ENCODE measurements at places on chromosomes 16 and 17. TPM values are rescaled to one million over a fixed set of nuclear protein-coding genes. Genes with fewer than 3 reads are reported as not detected.
A peak's percentile ranks its signal among the peaks of the same experiment; 100 is the strongest.

DNA sequence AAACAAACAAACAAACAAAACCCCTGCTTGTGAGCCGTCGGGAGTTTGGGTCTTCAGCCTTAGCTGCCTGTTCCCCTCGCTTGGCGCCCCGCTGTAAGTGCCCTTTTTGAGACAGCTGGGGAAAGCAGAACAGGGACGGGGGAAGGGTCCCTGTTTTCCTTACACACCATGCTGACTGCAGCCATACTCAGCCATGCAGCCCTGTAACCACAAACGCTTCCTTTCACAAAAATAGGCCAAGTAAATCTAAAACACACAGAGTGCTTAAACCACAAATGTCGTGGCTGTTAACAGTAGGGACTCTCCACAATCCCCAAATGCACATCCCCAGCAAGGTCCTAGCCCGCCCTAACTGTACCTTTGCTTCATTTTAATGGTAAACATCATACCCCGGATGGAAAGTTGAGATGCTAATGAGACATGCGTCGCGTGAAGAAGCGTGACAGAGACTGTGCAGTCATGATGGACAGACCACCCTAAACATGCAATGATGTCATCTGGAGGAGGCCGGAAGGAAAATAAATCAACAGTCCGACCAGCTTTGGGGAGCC, 129.9 kb downstream of the MGAT5B start:
- peak; percentile 71 for DNase-seq

Gene PLEKHG4
- total RNA-seq = 23.2 TPM

- no peak for DNase-seq
These were observed 90.3 kb upstream of the BCAR1 start for GRCh38 chr16:75341564-75342307.

Gene CBX8
- 5.6 TPM for total RNA-seq

Gene TP53TG3C
- not detected for total RNA-seq

All from activated naive CD4-positive, alpha-beta T cell treated with anti-CD3 and anti-CD28 coated beads, Interleukin-2, amount 50 U/mL, for 72 hours (primary cell).